MCF 10A (cell line): ENCODE measurements at places on chromosomes 13 and 19. TPM values are rescaled to one million over a fixed set of nuclear protein-coding genes. Genes with fewer than 3 reads are reported as not detected.

GRCh38 chr19:54573330-54573872 is at the start of gene LILRA2:
LILRA2 (plus strand) TSS chr19:54573790; CDS start chr19:54573879, 89 bp downstream.
- H3K27ac ChIP-seq, result no peak within 1 kb of the TSS
- H3K4me1 ChIP-seq, result no peaks in the 10 kb centered on the region
- H3K4me3 ChIP-seq, result no peak within 1 kb of the TSS
- H3K36me3 ChIP-seq, result no peaks in the 10 kb centered on the region
- H3K27me3 ChIP-seq, result no peaks in the 10 kb centered on the region
- DNase-seq, result no peak

- H3K4me1 ChIP-seq, result peaks cover 29% of the 10 kb centered on the region
- DNase-seq, result peak; percentile 88
- H3K36me3 ChIP-seq, result no peaks in the 10 kb centered on the region
- H3K4me3 ChIP-seq, result no peak overlapping the region
- H3K27ac ChIP-seq, result peak overlapping the region; percentile 81
Observed at GRCh38 chr13:44244288-44244687, 129.3 kb upstream of the SERP2 start.

GRCh38 chr19:9308091-9308770 is 1.4 kb downstream of the ZNF699 start:
- peaks cover 26% of the 10 kb centered on the region for H3K36me3 ChIP-seq
- peaks cover 6% of the 10 kb centered on the region for H3K4me1 ChIP-seq
- H3K27ac ChIP-seq, result no peak overlapping the region

GRCh38 chr13:101545521-101545920 is 93.0 kb downstream of the ITGBL1 start:
- no peak overlapping the region for H3K4me3 ChIP-seq

DNA sequence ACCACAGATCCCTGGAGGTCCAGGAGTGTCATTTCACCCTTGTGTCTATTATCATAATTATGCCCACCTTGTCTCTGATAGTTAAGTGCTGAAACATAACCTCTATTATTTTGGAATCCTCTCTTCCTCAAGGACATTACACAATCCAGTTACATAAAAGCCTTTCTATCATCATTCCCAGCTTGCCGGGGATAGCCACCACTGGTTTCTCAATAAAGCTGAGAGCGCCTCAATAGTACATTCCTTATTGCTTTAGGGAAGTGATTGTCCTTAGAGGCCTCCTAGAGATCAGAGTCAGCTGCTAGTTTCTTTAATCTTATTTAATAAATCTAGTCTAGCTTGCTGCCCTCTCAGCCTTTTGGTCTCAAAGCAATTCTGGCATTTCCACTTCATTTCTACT is 490.0 kb upstream of the ATXN8OS start:
- no peak overlapping the region for H3K4me3 ChIP-seq
- no peaks in the 10 kb centered on the region for H3K4me1 ChIP-seq
- no peak overlapping the region for H3K27ac ChIP-seq
- no peak for DNase-seq

- H3K27me3 ChIP-seq, result no peaks in the 10 kb centered on the region
- H3K4me3 ChIP-seq, result no peak overlapping the region
- peak; percentile 65 for DNase-seq
Observed at GRCh38 chr19:4140237-4140711, 13.2 kb upstream of the CREB3L3 start.

DNA sequence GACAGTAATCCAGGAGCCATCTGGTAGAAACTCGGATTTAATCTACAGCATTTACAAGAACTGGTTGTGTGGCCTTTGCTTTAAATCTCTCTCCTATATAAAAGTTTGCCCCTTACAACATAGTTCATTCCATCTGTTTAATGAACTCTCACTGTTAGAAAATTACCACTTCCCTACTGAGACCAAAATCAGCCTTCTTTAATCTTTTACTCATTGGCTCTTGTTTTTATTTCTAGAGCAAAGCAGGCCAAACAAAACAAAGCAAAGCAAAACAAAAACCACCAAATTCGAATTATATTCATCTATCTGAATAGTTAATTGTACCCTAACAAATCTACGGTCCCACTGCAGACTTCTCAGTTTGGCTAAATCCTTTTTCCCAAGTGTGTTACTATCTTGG is 127.0 kb downstream of the UGGT2 start:
- peaks cover 40% of the 10 kb centered on the region for H3K36me3 ChIP-seq
- no peaks in the 10 kb centered on the region for H3K27me3 ChIP-seq
- peaks cover 7% of the 10 kb centered on the region for H3K4me1 ChIP-seq
- no peak overlapping the region for H3K4me3 ChIP-seq
- H3K27ac ChIP-seq, result peak overlapping the region; percentile 7

- H3K27ac ChIP-seq, result no peak overlapping the region
- peaks cover 32% of the 10 kb centered on the region for H3K4me1 ChIP-seq
- no peak overlapping the region for H3K4me3 ChIP-seq
- peaks cover 17% of the 10 kb centered on the region for H3K36me3 ChIP-seq
Observed at GRCh38 chr13:75764251-75764925, 128.3 kb downstream of the LMO7 start.

- H3K4me3 ChIP-seq, result peak overlapping the region; percentile 79
- H3K4me1 ChIP-seq, result peaks cover 13% of the 10 kb centered on the region
- no peaks in the 10 kb centered on the region for H3K27me3 ChIP-seq
- DNase-seq, result peak; percentile 80
Observed at GRCh38 chr19:12777217-12778016, 2.1 kb upstream of the HOOK2 start.

DNA sequence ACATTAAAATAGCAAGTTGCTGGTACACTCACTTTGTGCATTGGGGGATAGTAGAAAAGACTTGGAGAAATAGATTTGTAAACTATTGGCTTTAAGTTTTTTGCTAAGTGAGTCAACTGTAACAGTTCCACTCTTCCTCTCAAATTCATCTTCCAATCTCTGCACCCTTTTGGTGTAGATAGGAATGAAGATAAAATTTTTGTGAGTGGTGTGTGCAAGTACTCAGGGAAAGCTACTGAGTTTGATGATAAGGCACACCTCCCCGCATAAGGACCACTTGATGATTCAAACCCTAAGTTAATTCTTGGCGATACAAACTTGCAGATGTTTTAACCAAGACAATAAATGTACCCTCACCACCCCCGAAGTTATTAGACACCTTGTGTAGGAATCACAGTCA is 168.3 kb upstream of the SLITRK1 start:
- no peaks in the 10 kb centered on the region for H3K27me3 ChIP-seq
- no peaks in the 10 kb centered on the region for H3K4me1 ChIP-seq
- H3K27ac ChIP-seq, result no peak overlapping the region
- DNase-seq, result no peak
- no peak overlapping the region for H3K4me3 ChIP-seq

DNA sequence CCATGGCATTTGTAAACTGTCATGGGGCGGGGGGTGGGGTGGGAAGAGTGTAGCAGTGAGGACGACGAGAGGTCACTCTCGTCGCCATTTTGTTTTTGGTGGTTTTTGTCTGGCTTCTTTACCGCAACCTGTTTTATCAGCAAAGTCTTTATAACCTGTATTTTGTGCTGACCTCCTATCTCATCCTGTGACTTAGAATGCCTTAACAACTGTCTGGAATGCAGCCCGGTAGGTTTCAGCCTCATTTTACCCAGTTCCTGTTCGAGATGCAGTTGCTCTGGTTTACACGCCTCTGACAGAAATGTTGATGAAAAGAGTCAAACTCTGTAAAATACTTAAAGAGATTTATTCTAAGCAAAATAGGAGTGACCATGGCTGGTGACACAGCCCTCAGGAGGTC is 852.0 kb downstream of the DACH1 start:
- H3K4me1 ChIP-seq, result no peaks in the 10 kb centered on the region
- H3K4me3 ChIP-seq, result peak overlapping the region; percentile 8
- DNase-seq, result no peak

- H3K27ac ChIP-seq, result no peak overlapping the region
- H3K4me3 ChIP-seq, result no peak overlapping the region
- H3K36me3 ChIP-seq, result no peaks in the 10 kb centered on the region
- no peak for DNase-seq
- H3K27me3 ChIP-seq, result peaks cover 39% of the 10 kb centered on the region
Observed at GRCh38 chr19:33781996-33782395, 14.7 kb upstream of the KCTD15 start.

DNA sequence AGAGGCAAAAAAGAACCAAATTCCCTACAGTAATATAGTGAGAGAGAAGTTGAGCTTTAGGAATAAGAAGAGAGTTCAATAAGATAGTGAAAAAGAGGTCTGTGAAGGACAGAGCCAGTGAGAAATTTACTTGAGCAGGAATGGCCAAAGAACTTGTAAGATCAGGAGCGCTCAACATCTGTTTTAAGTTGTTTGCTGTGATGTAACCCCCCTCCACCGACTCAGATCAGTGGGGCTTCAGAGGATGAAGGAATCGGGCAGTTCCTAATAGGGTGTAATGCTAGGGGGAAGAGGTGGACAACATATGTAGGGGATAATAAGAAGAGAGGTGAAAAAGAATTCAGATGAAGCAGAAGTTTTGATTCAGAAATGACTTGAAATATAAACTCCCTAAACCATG is 85.3 kb upstream of the FNDC3A start:
- H3K4me3 ChIP-seq, result no peak overlapping the region
- DNase-seq, result no peak
- H3K36me3 ChIP-seq, result no peaks in the 10 kb centered on the region

DNA sequence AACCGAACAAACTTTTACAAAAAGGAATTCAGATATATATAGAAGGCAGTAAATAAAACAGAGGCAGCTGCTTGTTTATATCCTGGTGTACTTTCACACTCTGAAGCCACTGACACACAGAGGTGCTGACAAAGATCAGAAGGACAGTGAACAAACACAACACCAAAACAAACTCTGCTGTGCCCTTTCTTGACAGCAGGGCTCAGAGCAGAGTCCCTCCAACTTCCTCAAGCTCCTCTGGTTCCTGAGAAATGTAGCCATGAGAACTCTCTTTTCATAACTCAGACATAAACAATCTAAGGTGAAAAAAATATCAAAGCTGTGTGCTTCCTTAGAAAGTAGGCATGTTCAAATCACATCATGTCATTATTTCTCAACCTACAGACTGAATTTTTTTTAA is 1052.8 kb upstream of the SPRY2 start:
- H3K27me3 ChIP-seq, result no peaks in the 10 kb centered on the region
- H3K36me3 ChIP-seq, result no peaks in the 10 kb centered on the region
- no peaks in the 10 kb centered on the region for H3K4me1 ChIP-seq
- H3K4me3 ChIP-seq, result no peak overlapping the region

- H3K36me3 ChIP-seq, result no peaks in the 10 kb centered on the region
- H3K27ac ChIP-seq, result no peak overlapping the region
- peaks cover 89% of the 10 kb centered on the region for H3K27me3 ChIP-seq
Observed at GRCh38 chr13:91151921-91152320, 195.6 kb upstream of the MIR17HG start.

DNA sequence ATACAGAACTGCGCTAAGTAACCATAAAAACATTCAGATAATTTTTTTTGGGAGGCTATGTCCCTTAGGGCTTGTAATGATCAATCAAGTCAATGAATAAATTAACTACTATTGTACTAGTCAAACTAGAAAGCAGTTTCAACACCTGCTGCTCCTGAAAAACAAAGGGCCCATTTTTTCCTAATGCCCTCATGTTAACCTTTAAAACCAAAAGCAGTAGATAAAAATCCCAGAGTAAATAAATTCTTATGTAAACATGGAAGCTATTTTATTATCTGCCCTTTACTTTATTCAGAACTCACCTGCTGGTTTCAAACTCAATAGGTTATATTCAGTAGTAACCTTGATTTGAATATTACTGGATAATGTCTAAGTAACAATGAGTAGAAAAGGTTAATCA is 159.5 kb upstream of the STARD13 start:
- DNase-seq, result no peak
- H3K36me3 ChIP-seq, result no peaks in the 10 kb centered on the region
- no peak overlapping the region for H3K4me3 ChIP-seq
- peaks cover 12% of the 10 kb centered on the region for H3K4me1 ChIP-seq

GRCh38 chr19:7307590-7308218 is 13.5 kb upstream of the INSR start:
- no peak overlapping the region for H3K27ac ChIP-seq
- H3K36me3 ChIP-seq, result no peaks in the 10 kb centered on the region
- H3K4me1 ChIP-seq, result peaks cover 5% of the 10 kb centered on the region

DNA sequence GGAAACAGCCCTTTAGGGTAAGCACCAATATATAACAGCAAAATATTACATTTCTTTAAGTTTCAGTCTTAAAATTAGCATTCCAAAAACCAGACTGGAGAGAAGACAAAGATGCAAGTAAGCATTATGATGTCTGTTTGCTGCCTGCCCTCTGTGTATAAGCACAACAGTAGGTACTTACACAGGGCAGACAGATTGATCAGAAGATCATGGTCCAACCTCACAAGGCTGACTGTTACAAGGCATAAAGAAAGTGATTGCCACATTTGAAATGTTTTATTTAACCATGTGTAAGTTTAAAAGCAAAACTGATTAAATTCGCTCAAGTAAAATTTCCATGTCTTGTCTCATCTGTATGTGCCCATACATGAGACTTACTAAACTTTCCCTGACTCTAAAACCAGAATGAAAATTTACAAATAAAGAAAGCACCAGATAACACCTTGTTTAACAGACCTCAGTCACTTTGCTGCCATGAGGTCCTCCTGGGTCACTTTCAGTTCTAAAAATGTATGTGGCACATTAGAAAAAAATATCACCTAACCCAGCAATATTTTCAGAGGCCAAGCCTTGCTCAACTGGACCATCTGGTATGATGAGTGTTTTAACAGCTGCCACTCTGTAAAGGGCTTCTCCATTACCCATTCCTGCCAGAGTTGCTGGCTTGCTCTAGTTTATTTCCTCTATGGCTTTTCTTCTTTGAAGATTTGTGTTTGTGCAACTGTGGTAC is 297.0 kb downstream of the RBM26 start:
- H3K27ac ChIP-seq, result no peak overlapping the region
- H3K4me3 ChIP-seq, result no peak overlapping the region
- H3K4me1 ChIP-seq, result no peaks in the 10 kb centered on the region

- no peak for DNase-seq
- H3K36me3 ChIP-seq, result no peaks in the 10 kb centered on the region
- H3K4me3 ChIP-seq, result no peak overlapping the region
- no peak overlapping the region for H3K27ac ChIP-seq
- no peaks in the 10 kb centered on the region for H3K4me1 ChIP-seq
Observed at GRCh38 chr13:100045355-100045754, 43.5 kb upstream of the PCCA start.

DNA sequence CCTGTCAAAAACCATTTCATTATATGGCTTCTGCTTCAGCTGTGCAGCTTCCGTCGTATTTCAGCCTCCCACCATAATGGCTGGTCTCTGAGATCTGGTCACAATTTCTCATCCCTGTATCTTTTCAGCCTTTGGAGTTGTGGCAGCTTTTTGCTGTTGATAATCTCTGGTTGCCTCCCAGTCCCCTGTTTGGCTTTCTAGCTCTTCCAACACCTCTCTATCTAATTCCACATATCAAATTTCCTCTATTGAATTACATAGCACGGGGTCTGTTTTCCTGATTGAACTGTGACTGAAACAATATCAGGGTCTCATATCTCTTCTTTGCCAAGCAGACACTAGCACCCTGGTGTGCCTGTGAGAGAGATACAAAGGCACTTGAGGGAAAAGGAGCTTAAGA is 222.1 kb upstream of the OBI1 start:
- H3K4me3 ChIP-seq, result no peak overlapping the region
- H3K36me3 ChIP-seq, result no peaks in the 10 kb centered on the region
- no peak for DNase-seq
- peaks cover 20% of the 10 kb centered on the region for H3K27me3 ChIP-seq
- no peak overlapping the region for H3K27ac ChIP-seq

The GZMM gene
- not detected in 2 replicates for total RNA-seq

The LILRA5 gene
- total RNA-seq, result not detected in 2 replicates

The IGFL2 gene
- 1.3 TPM in 1 of 2 replicates, not detected in the other for total RNA-seq

The ADGRE3 gene
- total RNA-seq, result not detected in 2 replicates

The ZNF439 gene
- total RNA-seq, result not detected in 2 replicates

The SLC25A41 gene
- total RNA-seq, result not detected in 2 replicates

The GNA15 gene
- 32.9 and 47.1 TPM in 2 replicates for total RNA-seq

The IRS2 gene
- 41.8 and 48.5 TPM in 2 replicates for total RNA-seq

The ALOX5AP gene
- 0.83 and 1.5 TPM in 2 replicates for total RNA-seq
